ENCODE measurements at places on chromosomes 5 and 9.

GRCh38 chr9:6822696-6823095 lies 64.9 kb downstream of the KDM4C start:
- no peak for DNase-seq

DNA sequence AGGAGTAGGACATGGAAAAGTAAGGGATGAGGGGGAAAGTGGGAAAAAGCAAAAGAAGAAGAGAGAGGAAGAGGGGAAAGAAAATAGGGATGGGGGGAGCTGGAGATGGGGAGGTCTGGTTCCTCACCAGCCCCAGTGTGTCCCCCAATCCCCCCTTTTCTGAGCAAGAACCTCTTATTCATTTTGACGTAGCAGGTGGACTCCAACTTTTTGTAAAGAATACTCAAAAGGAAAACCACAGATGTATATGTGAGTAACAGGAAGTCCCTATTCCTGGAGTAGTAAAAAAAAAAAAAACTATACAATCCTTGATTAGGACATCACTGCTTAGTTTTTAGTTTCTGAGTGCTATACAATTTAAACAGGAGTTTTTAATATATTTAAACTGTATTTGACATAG lies 3.9 kb upstream of the CFAP95 start:
- DNase-seq = no peak

DNA sequence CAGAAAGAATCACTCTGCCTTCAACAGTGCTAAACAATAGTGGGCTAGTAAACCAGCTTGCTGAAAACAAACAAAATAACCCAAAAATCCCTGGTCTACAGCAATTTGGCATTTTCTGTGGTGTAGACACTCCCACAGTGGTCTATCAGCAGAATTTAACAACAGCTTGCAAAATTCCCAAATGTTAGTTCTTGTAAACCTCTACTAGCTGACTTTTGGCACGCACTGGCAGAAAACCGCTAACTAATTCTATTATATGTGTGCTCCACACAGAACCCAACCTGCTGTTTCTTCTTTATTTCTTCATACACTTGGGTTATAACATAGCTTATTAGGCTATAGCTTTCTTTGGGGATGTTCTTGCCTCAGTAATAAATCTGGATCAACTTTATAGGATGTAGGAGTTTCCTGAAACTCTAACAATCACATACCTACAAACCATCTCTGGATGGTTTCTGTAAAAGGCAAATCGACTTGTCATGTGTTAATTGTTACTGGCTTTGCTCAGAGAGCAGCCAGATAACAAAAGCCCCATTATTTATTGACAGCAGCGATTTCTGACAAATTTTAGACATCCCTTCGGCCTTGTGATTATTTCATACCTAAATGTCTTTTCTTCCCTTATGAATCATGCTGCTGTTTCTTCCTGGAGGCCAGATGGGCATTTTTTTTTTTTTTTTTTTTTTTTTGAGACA lies 82.7 kb upstream of the NAA35 start:
- no peak for DNase-seq

DNA sequence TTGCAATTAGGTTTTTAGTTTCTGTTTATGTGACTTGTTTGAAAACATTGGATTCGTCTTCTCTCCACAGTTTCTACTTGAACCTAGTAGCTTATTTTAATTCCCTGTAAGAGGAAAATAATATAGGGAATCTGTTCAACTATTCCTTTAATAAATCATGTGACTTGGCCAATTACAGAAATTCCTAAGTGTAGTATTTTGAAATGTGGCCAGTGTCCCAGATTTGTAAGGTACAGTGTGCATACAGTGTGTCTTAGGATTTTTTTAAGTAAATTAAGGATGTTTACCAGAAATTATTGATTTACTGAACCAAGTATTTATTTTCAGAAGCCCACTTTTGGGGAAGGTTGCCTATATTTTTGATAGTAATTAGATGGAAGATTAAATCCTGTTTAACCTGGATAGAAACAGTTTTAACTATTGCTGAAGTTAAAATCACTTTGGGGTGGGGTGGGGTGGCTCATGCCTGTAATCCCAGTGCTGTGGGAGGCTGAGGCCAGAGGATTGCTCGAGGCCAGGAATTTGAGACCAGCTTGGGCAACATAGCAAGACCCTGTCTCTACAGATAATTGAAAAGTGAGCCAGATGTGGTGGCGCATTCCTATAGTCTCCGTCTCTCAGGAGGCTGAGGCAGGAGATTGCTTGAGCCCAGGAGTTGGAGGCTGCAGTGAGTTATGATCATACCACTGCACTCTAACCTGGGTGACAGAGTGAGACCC lies 36.9 kb downstream of the G3BP1 start:
- no peak for DNase-seq

- no peak for DNase-seq
Measured at GRCh38 chr9:38126730-38127129, 57.7 kb upstream of the SHB start.

- no peak for DNase-seq
Measured at GRCh38 chr9:113492343-113493202, 29.0 kb downstream of the RGS3 start.

- DNase-seq = no peak
Measured at GRCh38 chr9:90801241-90801972, at the start of gene SYK. TSS of gene SYK (plus strand) at chr9:90801819. CDS start at chr9:90843899, 42,080 bp downstream.

- DNase-seq = no peak
Measured at GRCh38 chr9:73573235-73573634, 421.6 kb downstream of the ANXA1 start.

- DNase-seq = no peak
Measured at GRCh38 chr5:34542818-34543217, 113.3 kb upstream of the RAI14 start.

Measured in AG04449 (cell line).